CD4-positive, alpha-beta T cell treated with Interferon gamma for 1 hour (primary cell): ENCODE measurements at places on chromosomes 1 and 21.

DNA sequence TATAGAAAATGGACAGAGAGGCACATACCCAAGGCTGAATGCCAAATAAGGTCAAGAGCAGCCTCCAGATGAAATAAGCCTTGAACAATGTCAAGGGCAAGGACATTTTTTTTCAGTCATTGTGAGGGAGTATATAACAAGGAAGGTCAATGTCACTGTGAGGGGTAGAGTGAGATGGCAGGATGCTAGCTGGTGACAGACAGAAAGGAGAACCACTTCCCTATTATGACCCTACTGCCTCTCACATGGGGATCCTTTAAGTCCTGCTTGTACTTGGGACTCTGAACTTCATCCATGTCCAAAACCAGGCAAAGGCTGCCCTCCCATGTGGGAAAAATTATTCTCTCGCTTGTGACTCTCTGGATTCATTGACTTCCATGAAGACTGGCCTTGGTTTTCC, 119.5 kb upstream of the COA6 start:
- DNase-seq: no peak

- DNase-seq: no peak
Observed at GRCh38 chr1:167648252-167648849, 18.3 kb downstream of the RCSD1 start.

DNA sequence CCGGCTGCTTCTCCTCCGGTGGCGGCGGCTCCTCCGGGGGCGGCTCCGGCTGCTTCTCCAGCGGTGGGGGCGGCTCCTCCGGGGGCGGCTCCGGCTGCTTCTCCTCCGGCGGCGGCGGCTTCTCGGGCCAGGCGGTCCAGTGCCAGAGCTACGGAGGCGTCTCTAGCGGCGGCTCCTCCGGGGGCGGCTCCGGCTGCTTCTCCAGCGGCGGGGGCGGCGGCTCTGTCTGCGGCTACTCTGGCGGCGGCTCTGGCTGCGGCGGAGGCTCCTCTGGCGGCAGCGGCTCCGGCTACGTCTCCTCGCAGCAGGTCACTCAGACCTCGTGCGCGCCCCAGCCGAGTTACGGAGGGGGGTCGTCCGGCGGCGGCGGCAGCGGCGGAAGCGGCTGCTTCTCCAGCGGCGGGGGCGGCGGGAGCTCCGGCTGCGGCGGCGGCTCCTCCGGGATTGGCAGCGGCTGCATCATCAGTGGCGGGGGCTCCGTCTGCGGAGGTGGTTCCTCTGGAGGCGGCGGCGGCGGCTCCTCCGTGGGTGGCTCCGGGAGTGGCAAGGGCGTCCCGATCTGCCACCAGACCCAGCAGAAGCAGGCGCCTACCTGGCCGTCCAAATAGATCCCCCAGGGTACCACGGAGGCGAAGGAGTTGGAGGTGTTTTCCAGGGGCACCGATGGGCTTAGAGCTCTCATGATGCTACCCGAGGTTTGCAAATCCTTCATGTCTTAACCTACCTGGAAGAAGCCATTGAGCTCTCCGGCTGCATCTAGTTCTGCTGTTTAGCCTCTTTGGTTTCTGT, 2.0 kb downstream of the LORICRIN start:
- no peak for DNase-seq

DNA sequence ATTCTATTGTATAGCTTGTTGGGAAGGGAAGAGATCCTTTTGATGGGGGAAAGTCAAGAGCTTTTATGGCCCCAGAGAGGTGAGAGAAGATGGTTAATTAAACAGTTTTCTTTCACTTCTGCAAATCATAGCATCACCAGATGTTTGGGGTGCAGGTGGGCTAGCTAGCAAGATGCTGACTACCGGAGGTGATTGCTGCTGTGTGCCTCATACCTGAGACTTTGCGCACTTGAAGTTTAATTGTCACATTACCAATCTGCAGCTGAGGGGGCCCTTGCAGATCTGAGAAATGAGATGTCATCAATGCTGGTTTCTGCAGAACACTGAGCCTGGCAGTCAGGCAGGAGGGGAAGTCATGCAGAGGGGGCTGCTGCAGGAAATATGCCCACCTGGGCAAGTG, 73.9 kb downstream of the SNRPE start:
- no peak for DNase-seq

DNA sequence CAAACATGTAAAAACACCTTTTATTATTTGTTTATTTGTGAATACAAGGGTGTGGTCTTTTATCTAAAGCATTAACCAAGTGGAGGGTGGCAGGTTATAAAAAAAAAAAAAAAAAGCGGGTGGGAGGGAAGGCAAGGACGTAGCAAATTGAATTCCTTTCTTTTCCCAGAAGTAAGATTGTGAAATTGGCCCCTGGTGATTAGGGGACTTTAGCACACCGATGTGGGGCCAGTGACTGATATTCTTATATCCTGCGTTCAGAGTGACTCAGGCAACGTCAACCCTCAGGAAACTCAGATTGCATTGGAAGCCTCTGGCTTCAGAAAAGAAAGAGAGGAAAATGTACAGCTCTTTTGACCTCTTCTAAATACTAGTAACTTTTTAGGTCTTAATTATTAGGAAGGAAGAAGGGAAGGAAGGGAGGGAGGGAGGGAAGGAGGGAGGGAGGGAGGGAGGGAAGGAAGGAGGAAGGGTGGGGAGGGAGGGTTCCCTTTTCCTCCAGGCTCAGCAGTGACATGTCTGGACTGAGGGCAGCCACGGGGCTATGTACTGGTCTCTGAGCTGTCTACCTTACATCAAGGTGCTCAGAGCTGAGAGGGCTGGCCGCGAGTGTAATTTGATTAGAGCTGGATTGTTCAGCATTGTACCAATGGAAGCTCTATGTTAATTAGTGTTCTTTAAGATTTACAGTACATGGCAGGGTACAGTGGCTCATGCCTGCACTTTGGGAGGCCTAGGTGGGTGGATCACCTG, 30.2 kb downstream of the EVA1C start:
- DNase-seq: no peak

- no peak for DNase-seq
Observed at GRCh38 chr1:198178615-198179014, 21.8 kb downstream of the NEK7 start.

- no peak for DNase-seq
Observed at GRCh38 chr1:89681045-89681729, 48.3 kb downstream of the LRRC8C start.

GRCh38 chr21:35873441-35873840, 186.9 kb downstream of the SETD4 start:
- DNase-seq: no peak

- no peak for DNase-seq
Observed at GRCh38 chr1:118896416-118896815, 91.7 kb downstream of the TBX15 start.

DNA sequence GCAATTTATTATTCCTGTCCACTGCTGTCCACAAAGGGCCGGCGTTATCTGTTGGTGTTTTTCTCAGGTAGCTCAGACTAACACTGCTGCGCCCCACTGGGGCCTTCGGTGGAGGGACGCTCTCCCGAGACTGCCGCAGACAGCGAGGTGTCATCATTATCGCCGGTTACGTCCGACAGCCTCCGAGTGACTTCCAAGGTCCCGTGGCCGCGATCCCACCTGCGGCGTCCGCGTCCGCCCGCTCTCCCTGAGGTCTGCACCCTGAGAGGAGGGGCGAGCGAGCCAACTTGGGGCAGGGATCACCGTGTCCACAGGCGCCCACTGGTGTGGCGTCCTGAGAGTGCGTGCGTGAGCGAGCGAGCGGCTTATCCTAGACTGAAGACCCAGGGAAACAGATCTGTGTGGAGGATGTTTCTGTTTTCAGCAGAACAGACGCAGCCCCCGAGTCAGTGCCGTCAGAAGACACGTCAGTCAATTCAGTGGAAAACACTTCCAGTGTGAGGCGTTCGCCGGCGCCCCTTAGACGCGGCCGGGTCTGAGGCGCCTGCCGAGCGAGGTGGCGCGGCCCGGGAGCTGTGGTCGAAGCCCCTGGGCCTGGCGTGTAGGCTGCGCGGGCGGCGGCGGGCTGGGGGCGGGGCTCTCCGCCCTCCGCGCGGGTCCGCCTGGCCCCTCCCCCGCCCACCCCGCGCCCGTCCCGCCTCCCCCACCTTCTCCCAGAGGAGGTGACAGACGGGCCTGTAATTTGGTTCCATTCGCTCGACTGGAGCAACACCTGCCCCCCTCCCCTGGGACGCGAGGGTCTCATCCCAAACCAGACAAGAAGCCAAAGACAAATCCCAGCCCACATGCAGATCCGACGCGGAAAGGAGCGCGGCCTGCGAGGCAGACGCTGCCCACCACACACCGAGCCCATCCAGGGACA, 12.6 kb downstream of the NHLH2 start:
- DNase-seq: peak; percentile 10

DNA sequence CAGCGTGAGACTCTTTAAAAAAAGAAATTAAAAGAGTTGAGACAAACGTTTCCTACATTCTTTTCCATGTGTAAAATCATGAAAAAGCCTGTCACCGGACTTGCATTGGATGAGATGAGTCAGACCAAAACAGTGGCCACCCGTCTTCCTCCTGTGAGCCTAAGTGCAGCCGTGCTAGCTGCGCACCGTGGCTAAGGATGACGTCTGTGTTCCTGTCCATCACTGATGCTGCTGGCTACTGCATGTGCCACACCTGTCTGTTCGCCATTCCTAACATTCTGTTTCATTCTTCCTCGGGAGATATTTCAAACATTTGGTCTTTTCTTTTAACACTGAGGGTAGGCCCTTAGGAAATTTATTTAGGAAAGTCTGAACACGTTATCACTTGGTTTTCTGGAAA, 31.2 kb downstream of the IFNAR1 start:
- no peak for DNase-seq

GRCh38 chr1:95396557-95396956, 162.5 kb downstream of the RWDD3 start:
- no peak for DNase-seq

DNA sequence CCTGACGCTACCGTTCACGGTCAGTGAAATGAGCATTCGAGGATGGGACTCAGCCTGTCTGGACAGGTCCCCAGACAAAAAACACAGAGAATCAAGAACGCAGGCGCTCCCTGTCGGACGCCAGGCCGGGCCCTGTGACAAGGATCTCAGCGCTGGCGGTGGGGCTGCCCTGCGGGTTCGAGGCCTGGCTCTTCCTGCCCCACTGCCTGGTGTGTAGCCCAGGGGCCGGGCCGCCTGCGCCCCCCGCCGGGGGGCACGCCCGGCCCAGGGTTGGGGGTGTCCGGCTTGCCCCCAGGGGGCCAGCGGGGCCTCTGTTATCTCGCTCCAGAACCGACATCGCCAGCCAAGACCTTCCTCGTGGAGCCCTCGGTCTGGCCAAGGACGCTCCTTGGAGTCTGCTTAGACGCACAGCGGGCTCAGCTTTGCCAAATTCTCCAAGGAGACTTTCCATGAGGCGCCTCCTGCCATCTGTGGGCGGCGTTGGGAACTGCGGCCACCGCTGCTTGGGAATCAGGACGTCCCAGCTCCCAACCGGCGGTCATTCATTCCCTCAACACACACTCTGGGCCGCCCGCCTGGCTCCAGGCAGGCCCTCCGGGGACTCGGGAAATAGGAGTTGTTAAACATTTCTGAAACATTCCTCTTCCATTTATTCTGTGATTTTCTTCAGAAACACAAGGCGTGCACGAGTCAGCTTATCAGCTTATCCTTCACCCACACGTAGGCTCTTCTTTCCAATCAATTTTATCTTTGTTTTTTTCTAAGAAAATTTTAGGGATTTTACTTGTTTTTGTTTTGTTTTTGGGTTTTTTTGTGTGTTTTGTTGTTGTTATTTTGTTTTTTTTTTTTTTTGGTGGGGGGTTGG, 11.3 kb upstream of the RIPK4 start:
- peak; percentile 18 for DNase-seq

GRCh38 chr1:245096311-245097066, 58.3 kb upstream of the KIF26B start:
- DNase-seq: no peak

GRCh38 chr1:88777604-88778149, 93.6 kb downstream of the PKN2 start:
- no peak for DNase-seq

DNA sequence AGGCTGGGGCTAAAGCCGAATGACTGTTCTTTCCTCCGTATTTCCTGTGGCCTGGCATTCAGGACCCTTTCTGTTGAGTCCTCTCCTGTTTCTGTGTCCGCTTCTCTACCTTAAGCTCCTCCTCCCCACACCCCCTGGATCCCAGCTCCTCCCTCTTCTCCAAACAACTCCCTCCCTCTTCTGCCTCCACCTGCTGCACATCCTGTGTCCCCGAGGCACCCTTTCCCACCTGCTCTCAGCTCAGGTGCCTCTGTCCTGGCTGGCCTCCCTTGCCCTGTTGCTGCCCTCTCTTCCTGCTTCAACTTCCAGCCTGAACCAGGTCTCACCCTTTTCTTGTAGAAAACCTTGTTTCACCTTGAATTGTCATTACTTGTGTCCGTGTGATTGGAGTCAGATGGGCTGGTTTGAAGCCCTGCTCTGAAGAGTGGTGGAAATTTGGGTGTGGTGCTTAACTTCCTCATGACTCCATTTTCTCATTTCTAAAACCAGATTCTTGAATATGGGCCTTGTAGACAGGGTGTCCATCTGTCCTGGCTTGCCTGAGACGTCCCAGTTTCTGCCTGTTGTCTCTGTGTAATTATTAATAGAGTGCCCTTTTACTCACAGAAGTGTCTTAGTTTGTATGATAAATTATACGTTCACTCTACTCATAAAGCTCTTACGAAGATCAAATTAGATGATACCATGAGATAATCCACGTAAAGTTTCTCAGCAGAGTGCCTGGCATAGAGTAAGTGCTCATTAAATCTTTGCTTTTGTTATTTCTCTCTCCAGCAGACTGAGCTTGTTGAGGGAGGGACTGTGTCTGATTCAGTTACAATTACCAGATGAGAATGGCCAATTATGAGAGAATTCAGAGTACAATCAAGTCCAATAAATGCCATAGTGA, 58.9 kb upstream of the TRABD2B start:
- no peak for DNase-seq

DNA sequence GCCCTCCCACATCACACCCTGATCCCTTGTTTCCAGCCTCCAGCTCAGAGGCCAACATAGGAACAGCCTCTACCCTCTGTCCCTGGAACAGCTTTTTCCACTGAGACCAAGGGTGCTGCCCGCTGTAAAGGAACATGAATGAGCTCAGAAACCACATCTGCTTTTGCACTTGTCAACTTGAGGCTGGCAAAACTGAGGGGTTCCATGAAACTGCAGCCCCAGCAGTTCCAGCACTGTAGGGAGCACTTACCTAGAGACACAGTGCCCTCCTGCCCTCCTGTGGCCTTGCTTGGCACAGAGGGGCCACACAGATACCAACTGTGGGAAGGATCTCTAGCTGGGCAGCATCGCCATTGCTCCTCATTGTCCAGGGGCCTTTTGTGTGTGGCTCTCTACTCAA, 51.7 kb downstream of the ITPKB start:
- peak; percentile 60 for DNase-seq

DNA sequence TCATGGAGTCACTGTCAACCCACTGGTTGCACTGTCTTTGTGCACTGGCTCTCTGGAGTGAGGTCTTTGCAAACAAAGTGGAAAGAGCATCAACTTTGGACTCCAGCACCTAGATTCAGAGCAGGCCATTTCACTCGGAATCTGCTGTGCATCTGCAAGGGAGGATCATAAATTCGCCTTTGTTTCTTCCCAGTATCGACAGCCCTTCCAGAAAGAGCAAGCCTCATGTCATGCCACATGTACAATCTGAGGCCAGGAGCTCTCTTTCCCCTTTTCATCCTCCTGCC, 853 bp upstream of the PCSK9 start:
- no peak for DNase-seq
